ENCODE measurements at places on chromosomes 6 and 20.

DNA sequence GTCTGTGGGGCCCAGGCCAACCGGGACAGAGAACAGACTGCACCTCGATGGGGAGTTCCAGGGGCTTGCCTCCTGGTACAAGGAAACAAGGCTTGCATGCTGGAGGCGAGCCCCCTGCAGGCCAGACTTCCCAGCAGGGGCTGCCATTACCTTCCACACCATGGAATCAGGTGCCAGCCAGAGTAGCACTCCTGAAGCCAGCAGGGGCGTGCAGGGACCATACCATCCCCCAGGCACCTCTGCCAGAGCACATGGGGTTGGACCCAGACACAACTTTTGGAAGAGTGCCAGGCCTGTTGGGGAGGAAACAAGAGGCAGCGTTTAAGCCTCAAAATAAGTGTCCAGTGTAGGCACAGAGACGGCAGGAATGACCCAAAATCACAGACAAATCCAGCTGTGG is 6.5 kb downstream of the DDO start:
- DNase-seq, result no peak

DNA sequence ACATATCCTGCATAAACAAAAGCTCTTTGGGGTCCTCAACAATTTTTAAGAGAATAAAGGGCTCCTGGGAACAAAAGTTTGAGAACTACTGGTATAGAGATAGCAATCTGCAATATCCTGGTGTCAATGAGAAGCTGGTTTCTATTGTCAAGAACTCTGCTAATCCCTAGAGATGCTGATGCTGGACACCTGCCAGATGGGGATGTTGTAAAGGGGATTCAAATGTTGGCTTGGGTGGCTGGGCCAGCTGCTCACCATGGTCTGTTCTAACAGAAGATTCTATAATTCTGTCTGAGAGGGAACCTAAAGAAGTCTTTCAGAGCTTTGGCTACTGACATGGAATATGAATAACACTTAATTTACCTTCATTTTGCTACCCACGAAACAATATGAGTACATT is 137.8 kb downstream of the BTBD9 start:
- no peak for DNase-seq

- no peak for DNase-seq
Measured at GRCh38 chr20:47676219-47676721, 109.0 kb downstream of the SULF2 start.

GRCh38 chr6:100730001-100730980 is 150.8 kb downstream of the ASCC3 start:
- DNase-seq, result peak; percentile 2

DNA sequence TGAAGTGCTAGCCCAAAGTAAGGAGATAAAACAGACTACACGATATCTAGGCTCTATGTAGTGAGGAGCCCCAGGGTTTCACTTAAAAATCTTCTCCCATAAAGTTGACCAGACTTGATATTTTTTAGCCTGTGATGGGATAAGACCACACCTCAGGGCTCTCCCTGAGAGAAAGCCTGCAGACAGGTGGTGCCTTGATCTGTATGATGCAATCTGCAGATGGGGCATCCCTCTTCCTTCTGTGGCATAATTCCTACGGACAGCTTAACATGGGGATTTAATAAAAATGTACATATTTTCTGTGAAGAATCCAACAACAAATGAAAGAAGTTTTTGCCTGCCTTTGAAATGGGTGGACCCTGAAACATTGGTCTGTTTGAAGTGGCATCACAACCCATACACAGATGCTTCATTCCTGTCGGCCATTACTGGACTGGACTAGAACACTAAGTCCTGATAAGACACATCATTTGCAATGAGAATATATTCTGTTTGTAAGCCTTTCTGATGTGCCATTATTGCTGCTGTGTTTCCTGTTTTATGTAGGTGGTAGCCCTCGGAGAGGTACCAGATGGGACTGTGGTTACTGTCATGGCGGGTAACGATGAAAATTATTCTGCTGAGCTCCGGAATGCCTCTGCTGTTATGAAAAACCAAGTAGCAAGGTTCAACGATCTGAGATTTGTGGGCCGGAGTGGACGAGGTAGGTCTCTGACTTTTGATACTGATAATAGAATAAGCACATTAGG is 53.8 kb upstream of the SUPT3H start:
- no peak for DNase-seq

DNA sequence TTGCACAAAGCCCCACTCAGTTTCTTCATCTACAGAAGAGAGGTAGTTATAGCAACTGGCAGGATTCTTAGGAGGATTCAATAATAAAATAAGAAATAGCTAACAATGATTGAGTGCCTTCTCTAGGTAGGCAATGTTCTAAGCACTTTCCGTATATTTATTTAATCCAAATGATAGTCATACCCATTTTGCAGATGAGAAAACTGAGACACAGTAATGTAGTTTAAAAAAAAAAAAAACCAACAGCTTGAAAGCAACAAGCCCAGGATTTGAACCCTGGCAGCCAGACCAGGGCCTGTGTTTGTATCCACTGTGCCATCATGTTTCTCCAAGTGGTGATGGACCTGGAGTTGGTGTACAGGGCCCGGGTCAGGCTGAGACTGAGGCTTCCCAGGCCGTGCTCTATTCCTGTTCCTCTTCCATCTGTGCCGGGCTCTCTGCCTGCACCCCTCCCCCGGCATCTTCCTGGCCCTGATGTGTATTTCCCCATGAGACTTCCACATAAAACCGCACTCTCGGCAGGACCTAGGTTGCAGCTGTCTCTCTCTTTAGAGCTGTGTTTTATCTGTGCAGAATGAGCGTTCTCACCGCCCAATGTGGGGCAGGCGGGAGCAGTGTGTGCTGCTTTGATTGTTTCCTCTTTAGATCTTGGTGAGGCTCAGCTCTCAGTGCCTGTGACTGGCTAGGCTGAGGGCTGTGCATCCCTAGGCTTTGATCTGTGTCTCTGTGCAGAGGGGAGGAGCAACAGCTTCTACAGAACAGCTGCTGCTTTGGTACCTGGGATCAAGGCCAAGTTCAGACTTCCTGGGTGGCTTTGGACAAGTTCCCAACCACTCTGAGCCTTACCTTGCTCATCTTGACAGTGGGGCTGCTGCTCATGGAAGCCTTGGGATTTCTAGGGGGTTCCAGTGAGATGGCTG is 49.5 kb downstream of the TOX2 start:
- no peak for DNase-seq

GRCh38 chr6:138115201-138115600 is 8.0 kb upstream of the PERP start:
- no peak for DNase-seq

DNA sequence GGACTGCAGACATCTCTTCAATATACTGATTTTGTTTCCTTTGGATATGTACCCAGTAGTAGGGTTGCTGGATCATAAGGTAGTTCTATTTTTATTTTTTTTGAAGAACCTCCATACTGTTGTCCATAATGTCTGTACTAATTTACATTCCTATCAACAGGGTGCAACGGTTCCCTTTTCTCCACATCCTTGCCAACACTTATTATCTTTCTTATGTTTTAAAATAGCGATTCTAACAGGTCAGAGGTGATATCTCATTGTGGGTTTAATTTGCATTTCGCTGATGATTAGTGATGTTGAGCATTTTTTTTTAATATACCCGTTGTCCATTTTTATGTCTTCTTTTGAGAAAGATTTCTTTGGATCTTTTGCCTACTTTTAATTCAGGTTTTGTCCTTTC is 2.0 kb upstream of the TP53RK start:
- DNase-seq, result no peak

GRCh38 chr6:135680964-135681913 is 170.3 kb upstream of the PDE7B start:
- no peak for DNase-seq

GRCh38 chr6:166907373-166907841 is 48.9 kb downstream of the RNASET2 start:
- peak; percentile 17 for DNase-seq

GRCh38 chr6:89393659-89394058 is 18.4 kb downstream of the RRAGD start:
- DNase-seq, result no peak

GRCh38 chr6:145042559-145042958 is 692.8 kb downstream of the EPM2A start:
- no peak for DNase-seq

DNA sequence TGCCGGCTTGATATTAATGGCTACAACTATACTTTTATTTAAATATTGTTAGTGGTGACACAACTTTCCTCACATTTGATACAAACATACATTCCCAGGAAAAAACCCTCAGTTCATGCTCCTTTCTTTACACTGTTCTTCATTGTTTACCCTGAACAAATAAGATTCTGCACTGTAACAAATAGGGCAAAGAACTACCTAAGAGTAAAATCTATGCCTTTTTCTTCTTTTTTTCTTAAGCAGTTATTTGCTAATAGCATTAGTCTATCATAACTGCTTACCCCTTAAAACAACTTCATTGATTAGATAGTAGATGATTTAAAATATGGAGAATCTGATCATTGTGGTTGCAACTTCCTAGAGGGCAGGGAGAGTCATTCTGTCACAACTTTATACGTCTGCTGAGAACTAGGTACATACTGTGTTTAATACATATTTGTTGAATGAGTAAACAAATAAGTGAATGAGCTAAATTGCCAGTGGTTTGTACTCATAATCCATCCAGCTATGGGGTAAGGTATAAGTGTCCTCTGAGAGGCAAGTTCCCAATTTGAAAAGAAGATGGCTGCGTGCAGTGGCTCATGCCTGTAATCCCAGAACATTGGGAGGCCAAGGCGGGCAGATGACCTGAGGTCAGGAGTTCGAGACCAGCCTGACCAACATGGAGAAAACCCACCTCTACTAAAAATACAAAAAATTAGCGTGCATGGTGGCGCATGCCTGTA is 161.0 kb downstream of the CDK19 start:
- DNase-seq, result no peak

DNA sequence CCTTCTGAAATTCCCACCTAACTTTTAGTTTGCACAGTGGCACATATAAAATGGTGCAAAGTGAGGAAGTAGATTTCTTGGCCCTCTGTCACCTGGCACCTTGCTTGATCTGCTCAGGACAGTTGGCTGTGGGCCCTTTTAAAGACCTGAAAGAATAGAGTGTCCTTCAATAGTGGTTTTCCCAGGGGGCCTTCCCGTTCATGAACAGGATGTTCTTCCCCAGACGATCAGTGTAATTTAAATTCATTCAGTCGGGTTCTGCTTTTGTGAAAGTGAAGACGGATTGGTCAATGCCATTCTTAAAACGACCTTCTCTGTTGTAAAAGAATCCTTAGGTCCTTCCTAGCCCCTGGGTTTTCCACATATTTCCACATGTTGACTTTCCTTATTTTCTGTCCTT is 178.5 kb downstream of the SASH1 start:
- DNase-seq, result no peak

GRCh38 chr6:96917098-96917497 is 7.4 kb upstream of the KLHL32 start:
- no peak for DNase-seq

DNA sequence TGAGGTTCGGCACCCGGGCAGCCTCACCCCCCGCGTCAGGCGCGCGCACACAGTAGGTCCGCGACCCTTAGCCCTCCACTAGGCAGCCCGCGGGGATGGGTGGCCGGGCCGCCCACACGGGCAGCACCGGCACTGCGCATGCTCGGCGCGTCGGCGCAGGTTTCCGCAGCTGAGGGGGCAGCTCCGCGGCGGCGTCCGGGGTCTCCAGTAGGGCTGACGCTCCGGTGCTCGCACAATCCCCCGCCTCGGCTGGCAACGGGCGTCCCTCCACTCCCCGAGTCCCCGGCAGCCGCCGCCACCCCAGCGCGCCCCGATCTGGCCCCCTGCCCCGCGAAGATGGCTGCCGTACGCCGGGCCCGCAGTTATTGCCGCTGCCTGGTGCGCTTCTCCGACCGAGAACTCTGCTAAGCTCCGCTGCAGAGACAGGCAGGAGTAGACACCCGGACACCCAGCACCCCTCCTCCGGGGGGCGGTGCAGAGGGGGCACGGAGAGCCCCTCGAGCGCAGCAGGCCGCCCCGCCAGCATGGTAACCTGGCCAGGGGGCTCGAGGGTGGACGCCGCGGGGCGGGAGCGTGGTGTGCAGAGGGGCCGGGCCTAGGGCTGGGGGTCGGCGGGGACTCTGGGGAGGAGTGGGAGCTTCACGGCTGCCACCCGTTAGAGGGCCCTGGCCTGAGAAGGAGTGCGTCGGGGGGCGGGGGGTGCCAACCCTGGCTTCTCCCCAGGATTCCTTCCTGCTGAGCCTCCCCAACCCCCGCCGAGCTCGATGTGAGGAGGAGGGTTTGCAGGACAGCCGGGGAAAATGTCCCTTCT is at the start of gene FBXO9:
FBXO9 (plus strand) TSS at position 139 of the 811 bp plus-strand sequence; CDS start at position 525, 386 bp downstream.
- DNase-seq, result peak; percentile 85

DNA sequence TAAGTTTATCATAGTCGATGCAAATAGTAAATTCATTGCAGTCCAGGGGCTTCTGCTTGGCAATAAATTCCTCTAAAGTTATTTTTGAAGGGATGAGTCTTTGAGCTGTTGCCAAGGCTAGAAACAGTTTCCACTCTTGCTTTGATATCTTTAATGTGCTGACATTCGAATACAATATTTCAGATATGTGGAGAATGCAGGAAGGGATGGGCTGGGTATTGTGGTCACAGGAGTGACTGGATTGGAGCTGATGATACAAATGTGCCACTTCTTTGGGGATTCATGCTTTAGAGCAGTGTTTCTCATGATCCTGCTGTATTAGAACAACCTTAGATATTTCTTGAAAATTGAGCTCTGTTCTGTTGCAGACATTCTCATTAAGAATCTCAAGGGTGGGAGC is 139.0 kb downstream of the PRDM13 start:
- DNase-seq, result no peak
